ENCODE measurements at places on chromosomes 4 and X.

DNA sequence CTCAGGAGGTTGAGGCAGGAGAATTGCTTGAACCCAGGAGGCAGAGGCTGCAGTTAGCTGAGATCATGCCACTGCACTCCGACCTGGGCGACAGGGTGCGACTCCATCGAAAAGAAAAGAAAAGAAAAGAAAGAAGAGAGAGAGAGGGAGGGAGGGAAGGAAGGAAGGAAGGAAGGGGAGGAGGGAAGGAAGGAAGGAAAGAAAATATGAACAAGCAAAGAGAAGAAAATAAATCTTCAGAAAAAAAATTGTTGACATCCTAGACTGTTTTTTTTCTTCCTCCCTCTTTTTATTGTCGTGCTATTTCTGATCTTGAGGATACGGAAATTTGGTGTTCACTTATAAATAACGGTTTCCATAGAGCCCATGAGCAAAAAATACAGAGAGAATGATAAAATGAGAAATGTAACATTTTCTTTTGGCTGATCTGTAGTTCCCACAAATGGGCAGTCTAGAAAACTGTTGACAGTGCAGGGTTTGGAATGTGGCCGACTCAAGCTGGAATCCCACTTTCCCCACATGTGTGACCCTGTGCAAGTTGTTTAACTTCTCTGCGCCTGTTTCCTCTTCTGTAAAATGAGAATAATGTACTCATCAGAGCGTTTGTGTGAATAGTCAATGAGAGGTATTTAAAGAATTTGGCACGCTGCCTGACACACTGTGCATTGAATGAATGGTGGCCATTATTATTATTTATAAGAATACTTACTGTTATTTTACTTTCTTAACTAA is 19.4 kb downstream of the SORBS2 start:
- DNase-seq = no peak

DNA sequence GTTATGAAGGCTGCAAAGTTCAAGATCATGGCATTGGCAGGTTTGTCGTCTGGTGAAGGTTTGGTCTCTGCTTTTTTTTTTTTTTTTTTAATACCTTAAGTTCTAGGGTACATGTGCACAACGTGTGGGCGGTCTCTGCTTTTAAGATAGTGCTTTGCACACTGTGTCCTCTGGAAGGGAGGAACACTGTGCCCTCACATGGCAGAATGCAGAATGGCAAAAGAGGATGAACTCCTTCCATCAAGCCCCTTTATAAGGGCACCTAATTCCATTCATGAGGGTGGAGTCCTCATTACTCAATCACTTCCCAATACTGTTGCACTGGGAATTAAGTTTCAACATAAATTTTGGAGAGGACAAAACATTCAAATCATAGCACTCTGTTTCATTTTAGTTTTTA is 101.4 kb downstream of the GLRA2 start:
- no peak for DNase-seq

DNA sequence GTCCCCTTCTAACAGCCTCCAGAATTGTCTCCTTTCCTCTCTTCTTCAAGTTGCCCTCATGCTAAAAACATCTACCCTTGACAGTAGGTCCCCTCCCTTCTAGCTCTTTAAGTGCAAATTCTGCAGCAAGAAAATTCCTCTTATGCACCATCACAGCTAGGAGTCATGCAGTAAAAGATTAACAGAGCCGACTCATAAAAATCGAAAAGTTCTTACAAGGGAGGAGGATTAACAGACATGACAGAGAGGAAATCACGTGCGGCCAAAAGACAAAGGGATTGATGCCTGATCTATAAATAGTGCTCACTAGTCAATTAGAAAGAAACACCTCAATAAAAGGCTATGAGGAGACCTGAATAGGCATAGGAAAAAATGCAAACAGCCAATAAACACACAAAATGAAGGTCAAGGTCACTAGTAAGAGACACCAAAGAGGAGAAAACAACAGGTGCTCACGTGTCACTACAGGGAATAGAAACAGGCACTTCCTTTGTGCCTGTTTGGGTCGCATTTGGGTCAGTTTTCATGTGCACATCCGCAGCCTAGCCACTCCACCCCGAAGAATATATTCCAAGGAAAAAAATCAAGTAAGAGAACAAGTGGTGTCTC is 3.4 kb downstream of the RNF212 start:
- no peak for DNase-seq

- no peak for DNase-seq
These were observed 19.2 kb downstream of the RASGEF1B start for GRCh38 chr4:81452452-81453006.

DNA sequence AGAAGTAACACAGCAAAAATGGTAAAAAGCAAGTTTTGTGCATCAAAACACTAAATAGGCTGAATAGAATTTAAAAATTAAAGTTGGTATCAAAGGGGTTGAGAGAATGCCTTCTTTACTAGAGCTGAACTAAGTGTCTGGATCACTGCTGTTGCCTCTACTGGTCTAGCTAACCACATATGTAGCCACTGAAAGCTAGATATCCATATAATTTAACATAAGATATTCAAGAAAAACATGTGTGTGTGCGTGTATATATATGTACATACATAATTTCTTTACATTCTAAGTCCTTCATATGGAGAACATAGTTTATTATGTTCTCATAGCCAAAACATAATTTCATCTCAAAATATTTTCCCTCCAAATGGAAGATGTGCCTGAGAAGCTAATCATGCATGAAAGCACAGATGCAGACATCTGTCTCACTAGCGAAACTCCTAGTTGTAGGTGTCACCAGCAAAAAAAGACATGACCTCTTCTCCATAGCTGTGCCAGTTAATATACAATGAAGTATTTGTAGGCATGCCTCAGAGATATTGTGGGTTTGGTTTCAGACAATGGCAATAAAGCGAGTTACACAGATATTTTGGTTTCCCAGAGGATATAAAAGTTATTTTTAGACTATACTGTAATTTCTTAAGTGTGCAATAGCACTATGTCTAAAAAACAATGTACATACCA is 47.3 kb downstream of the PDE5A start:
- DNase-seq = no peak

- DNase-seq = no peak
These were observed 260.3 kb downstream of the PPP3CA start for GRCh38 chr4:101086801-101087586.

DNA sequence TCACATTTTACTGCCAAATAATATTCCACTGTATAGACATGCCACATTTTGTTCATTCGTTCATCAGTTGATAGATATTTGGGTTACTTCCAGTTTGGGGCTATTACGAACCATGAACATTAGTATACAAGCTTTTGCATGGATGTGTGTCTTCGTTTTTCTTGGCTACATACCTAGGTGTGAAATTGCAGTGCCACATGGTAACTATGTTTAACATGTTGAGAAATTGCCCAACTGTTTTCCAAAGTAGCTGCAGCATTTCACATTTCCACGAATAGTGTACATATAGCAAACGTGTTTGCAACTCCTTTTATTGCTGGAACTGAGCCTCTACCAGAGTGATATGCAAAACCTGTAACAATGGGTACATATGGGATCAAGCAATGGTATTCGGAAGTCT is 221.5 kb downstream of the VEGFC start:
- DNase-seq = no peak

- DNase-seq = no peak
These were observed 5.1 kb upstream of the PRMT9 start for GRCh38 chr4:147689067-147689466.

DNA sequence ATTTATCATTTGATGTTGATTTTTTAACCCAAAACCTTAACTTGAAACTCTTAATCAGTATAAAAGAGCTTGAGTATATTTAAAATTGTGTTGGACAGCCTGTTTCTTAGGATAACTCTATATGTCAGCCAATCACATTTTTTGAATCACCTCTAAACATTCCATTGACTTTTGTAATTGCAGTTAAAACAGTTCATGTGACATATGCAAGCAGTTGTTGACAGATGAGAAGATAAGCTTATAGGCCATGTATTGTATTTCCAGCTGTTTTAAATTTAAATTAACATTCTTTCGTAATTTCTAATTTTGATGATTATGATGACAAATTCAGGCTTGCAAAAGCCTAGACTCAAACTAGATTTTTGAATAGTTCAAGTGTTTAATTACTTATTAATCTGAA is 17.4 kb downstream of the VEGFC start:
- DNase-seq = no peak

DNA sequence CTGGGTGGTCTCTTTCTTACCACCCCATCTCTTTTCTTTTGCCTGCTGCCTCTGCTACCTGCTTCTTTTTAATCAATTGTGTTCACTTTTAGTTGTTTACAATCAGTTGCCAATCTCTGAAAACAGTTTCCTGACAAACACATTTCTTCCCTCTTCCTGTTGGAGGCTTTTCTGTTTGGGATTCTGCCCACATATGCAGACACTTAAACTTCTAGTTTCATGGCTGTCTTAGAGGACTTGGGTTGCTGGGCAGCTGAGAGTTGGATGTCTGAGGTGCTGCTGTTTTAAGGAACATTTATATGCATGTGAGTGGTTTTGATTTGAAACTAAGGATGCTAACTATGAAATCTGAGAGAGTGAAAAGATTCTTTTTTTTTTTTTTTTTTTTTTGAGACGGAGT is 112.3 kb upstream of the LIMCH1 start:
- no peak for DNase-seq

DNA sequence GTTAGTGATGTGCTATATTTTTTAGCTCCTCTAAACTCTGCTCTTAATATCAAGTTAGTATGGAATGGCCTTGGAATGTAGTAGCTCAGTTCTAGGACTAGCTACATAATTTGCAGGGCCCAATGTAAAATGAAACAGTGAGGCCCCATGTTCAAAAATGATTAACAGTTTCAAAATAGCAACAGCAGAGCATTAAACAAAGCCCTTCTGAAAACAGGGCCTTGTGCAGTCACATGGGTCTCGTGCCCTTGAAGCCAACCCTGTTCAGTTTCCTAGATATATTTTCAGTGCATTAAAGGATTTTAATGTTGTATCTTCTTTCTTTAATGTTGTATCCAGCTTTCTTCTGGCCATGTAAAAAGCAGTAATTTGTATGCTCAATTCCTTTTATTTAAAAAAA is 82.1 kb downstream of the TASL start:
- DNase-seq = no peak

DNA sequence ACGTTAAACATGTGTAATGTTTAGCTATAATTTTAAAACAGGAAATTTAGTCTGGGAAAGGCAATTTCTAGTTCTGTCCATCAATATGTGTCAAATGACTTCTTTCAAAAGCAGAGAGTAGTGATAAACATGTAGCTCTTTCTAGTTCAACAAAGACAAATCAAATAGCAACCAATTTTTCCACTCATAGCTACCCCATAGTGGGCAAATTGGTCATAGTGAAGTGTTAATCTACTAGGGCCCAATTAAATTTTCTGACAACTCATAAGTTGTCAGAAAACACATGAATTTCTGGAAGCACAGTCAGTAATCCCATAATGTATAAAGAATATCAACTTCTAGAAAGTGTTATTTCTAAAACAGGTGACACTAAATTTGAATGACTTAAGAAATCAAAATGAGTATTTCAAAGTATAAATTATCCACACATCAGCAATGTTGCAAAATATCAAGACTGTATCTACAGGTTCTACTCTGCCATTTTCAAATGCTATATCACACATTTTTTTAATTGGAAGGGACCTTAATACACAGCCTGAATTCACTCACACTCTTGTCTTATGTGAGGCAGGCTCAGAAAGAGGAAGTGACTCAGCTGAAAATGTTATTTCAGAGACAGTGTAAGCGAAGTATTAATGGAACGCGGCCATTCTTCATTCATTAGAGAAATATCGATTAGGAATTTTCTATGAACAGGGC is 7.7 kb downstream of the OCIAD2 start:
- no peak for DNase-seq

DNA sequence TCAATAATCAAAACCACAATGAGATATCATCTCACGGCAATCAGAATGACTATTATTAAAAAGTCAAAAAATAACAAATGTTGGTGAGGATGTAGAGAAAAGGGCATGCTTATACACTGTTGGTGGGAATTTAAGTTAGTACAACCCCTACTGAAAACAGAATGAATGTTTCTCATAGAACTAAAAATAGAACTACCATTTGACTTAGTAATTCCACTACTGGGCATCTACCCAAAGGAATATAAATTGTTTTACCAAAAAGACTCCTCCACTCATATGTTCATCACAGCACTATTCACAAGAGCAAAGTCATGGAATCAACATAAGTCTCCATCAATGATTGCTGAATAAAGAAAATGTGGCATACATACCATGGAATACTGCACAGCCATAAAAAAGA is 278.1 kb upstream of the ARSJ start:
- DNase-seq = no peak

DNA sequence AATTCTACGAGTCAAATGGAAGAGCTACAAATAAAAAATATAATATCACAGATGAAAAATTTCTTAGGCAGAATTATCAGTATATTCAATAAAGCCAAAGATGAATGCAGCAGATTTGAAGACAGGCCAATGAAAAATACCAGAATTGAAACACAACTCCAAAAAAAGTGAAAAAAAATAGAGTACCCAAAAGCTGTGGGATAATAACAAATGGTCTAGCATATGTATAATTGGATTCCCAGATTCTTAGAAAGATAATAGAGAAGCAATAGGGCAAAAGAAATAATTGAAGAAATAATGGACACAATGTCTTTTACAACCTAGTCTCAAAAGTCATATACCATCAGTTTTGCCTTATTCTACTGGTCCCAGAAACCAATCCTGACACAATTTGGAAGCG is 4.4 kb downstream of the ANAPC10 start:
- no peak for DNase-seq

GRCh38 chr4:6221851-6222760 is 21.8 kb upstream of the JAKMIP1 start:
- no peak for DNase-seq

- no peak for DNase-seq
These were observed 447.3 kb downstream of the RAB28 start for GRCh38 chr4:13036841-13037240.

DNA sequence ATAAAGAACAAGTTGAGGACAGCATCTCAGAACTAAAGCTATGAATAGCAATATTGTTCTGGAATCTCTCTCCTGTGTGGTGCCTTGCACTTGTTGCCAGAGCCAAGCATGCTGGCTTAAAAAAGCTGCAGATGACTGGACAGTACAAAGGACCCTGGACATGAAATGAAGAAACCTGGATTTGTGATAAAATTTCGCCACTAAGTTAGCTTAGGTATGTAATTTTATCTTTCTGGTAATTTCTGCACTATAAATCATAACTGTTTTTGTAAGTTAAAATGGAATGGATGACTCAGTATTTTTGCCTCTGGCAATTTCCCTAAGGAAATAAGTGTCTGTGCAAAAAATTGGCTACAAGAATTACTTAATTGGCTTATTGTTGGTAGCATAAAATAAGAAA is 317.2 kb downstream of the CAMK2D start:
- no peak for DNase-seq

- no peak for DNase-seq
These were observed 16.5 kb upstream of the EGFL6 start for GRCh38 chrX:13552892-13553291.
